CD4-positive, alpha-beta T cell treated with Interleukin-15 for 4 hours (primary cell): ENCODE measurements at places on chromosomes 1 and 21.

GRCh38 chr1:59709333-59709732 is 105.4 kb upstream of the HOOK1 start:
- no peak for DNase-seq

DNA sequence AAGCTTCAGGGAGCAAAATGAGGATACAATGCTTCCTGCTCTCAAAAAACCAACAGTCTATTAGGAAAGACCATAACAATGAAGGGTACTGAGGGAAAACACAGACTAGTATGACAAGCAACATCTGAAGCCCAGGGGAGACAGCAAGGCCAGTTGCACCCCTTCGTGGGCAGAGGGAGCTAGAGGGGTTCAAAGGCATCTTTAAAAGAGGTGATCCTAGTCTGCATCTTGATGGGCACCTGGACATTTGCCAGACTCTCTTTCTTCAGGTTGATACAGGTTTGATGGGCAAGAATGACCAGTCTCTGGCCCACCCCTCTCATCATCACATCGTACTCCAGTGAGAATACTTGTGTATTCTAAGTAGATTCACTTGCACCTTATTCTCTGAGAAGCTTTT is 177.7 kb downstream of the VAV3 start:
- DNase-seq = peak; percentile 18

DNA sequence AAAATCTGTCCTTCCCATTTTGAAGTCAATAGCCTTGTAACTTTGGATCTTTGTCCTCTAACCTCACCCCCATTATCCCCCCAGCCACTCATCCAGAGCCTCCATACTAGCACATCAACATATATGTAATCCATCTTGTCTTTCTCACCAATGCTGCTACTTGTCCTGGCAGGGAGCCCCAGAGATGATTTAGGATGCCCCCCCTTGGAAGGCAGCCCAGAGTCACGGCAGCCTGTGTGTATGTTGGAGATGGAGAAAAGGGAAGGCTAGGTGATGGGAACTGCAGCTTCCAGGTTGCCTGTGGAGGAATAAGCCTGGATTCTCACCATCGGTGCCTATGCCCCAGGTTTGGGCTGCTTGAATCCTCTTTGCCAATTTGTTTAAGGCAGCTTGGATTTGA is 51.7 kb upstream of the SCMH1 start:
- no peak for DNase-seq

DNA sequence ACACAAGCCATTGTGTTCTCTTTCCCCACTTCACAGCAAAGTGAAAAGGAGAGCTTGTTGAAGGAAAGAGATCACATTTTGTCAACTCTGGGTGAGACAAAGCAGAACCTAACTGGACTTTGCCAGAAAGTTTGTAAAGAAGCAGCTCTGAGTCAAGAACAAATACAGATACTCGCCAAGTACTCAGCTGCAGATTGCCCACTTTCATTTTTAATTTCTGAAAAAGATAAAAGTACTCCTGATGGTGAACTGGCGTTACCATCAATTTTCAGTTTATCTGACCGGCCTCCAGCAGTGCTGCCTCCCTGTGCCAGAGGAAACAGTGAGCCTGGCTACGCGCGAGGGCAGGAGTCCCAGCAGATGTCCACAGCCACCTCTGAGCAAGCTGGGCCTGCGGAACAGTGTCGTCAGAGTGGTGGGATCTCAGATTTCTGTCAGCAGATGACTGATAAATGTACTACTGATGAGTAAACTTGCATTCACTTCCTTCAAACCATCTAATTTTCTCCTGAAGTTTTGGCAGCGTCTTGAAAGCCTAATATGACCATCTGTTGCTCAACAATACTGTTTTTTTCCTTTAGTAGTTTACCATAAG is 43.7 kb downstream of the BACH1 start:
- DNase-seq = no peak

DNA sequence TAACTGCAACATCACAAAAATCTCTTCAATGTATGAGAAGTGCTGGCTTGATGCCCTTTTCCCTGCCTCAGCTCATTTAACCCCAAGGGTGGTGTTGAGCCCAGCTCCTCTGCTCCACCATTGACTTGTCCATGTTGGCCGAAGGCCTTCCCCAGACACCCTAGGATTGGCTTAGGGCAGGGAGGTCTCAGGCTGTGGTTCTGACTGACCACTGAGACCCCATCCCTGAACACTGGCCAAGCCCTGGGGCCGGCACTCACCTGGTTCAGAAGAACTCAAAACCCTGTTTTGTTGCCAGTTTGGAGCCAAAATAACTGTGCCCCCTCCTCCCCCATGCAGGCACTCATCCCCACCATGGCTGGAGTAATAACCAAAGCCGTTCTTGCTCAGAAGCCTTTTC is 38.6 kb downstream of the NENF start:
- DNase-seq = no peak

GRCh38 chr1:6269720-6270400 is 9.0 kb upstream of the GPR153 start:
- no peak for DNase-seq

- no peak for DNase-seq
These were observed 129.5 kb upstream of the DSCAM start for GRCh38 chr21:40976198-40977109.

DNA sequence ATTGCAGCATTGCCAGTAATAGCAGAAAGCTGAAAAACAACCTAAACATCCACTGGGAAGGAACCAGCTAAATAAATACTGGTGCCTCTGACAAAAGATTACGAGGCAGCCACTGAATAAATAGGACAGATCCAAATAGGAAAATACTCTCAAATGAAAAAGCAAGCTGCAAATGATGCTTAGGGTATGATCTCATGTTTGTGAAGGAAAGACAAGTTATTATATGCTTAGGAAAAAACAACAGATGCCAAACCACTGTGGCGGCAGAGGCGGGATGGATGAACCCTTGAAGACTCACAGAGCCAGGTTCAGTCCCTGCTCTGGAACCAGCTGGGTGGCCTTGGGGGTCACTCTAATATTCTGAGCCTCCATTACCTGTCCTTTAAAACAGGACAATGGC is 41.6 kb downstream of the MATN1 start:
- no peak for DNase-seq

- no peak for DNase-seq
These were observed 9.3 kb upstream of the IL19 start for GRCh38 chr1:206761159-206761768.

GRCh38 chr1:17498214-17498613 is 41.3 kb upstream of the ARHGEF10L start:
- DNase-seq = no peak

- DNase-seq = no peak
These were observed 8.8 kb downstream of the FAM151A start for GRCh38 chr1:54614563-54614962.

- no peak for DNase-seq
These were observed 72.8 kb downstream of the PTPRU start for GRCh38 chr1:29309075-29309474.

DNA sequence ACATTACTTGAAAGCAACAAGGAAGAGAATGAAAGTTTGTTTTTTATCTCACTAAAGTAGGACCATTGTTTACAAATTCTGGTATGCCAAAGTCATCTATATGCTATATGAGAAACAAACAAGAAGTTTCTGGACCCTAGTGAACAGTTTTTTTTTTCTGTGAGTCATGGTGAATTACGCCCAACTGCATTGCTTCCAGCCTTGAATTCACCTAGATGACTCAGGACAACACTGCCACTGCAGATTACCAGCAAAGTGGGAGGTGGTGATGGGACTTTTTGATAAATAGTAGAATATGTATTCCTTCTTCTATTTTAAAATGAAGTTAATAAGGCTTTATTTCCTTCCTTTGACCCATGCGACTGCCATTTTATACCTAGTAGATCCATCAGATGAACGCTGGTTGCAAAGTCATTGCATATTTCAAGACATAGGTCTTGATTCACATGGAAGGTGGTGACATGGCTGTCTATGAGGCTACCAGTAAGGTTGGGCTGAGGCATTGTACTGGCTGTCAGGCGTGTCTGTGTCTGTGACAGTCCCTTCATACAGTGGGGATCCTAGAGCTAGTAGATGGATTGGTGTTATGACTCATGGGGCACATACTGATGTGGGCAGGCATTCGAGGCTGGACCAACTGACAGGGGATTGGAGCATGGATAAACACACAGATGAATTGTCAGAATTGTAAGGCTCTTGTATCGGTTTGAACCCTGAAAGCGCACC is 49.1 kb upstream of the APOBEC4 start:
- DNase-seq = no peak

DNA sequence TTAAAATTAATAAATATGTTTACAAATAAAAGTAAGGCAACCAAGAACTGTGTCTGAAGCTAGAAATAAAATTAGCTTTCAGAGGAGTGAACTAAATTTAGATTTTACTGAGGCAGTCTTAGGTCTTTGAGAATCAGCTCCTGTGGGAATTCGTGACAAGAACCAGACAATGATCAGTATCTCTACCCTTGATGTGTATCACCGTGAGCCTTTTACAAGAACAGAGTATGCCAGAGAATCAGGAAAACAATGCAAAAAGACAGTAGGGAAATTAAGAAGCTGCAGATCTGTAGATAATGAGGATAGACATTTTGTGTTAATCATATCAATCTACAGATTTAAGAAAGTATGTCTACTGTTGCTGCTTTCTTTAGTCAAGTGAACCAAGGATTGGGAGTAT is 351.0 kb downstream of the COL11A1 start:
- DNase-seq = no peak

DNA sequence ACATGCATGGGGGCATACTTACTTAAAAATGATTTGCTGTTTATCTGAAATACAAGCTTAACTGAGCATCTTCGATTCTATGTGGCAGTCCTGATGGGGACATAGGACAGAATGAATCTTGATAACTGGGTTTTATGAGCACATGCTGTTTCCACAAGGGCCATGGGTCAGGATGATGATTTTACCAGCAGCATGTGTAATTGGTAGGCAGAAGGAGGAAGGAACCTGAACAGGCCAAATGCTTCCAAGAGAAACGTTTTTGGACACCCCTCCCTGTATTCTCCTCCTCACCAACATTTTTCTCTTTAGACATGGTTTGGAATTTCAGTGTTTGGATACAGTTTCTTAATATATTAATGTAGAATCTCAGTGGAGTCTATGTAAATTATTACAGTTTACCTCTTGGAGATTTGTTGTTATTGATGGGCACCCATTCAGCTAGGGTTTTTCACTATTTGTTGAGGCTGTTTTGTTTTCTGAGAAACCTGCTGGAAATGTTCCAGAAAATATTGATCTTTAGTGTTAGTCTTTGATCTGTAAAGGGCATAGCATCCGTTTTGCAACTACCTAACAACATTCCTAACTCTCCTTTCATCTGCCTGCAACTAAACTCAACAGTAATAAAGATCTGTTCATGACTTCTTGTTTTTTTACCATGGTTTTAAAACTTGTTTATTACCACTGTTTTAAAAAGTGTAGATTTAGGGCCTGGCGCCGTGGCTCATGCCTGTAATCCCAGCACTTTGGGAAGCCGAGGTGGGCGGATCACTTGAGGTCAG is 42.0 kb downstream of the TBCE start:
- no peak for DNase-seq

DNA sequence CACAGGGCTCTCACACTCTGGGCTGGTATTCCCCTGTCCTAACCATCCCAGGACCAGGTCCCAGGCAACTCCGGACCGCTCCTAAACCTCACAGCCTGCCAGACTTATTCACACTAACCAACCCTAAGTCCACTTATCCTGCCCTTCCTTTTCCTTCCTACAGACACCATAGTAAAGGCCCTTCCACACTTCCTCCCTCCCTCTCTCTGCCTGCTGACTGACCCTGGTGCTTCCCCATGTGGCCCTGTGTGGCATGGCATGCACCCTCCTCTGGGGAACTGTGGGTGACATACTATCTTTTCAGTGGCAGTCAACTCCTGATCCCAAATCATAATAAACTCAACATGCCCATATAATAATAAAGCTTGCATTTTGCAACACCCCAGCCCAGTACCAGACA is 155.1 kb upstream of the DNAH14 start:
- DNase-seq = no peak

GRCh38 chr1:147812799-147813198 is 52.4 kb upstream of the GJA5 start:
- no peak for DNase-seq

DNA sequence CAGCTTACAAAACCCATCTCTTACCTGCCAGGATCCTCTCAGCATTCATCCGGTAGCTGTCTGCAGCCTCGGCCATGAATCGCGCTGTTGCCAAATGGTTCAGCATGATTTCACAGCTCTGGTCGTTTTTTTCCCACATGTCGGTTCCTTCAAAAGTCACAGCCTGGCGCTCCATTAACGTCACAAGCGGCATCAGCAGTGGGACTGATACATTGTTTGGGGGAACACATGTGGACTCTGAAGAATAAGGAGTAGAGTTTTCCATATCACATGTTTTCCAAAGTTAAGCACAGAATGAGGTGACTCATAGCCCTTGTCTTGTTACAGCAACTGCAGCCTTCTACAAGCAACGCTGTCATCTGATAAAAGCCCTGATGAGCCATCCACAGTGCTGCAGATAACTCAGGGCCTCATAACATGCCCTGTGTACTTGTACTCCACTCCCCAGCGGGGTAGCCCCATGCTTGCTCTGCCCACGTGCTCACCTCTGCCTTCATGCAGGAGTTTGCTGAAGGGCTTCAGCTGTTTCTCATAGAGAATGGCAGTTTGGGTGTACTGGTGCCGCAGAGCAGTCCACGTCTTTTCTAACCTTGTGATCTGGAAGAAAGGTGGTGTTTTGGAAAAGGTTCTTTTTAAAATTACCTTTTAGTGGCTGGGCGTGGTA is 114.2 kb downstream of the BCAR3 start:
- DNase-seq = no peak

DNA sequence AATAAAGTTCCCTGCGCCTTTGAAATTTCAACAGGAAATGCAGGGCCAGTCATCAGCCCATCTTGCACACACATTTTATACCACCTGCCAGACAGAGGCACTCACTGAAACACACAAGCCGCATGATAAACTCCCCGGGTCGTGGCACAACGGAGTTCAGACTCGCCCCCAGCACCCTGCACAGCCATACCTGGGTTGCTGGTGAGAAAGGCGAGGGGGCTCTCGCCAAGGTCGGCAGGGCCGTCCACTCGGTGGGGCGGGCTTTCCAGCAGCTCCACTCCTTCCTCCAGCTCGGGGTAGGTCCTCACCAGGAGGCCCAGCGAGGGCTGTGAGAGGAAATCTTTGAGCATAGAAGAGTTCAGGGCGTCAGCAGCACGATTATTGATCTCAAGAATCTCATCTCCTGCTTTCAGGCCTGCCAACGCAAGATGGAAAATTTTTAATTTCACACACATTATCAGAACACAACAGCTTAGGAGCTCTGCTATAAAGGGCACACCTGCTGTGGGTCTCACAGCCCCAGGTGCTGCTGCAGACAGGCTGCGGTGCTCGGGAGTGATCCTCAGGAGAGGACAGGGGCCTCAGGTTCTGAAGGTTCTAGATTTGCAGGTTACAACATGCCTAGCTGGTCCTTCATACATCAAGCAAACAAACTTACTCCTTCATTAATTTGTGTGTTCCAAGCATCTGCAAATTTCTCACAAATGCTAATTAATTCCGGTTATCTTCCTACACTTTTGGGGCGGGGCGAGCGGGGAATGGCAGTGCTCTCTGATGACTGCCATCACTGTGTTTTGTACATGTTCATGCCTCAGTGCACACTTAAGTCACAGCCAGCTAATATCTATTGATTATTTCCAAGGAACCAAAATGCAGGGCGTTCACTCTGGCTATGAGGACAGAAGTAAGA is 144.2 kb upstream of the KRTAP19-8 start:
- peak; percentile 70 for DNase-seq

GRCh38 chr1:76018045-76018444 is 56.5 kb upstream of the ST6GALNAC3 start:
- no peak for DNase-seq
